Progenitor cell of endocrine pancreas (in vitro differentiated cells): ENCODE measurements at places on chromosomes 3 and 15. TPM values are rescaled to one million over a fixed set of nuclear protein-coding genes. Genes with fewer than 3 reads are reported as not detected.

- DNase-seq = no peak
- peaks cover 7% of the 10 kb centered on the region for H3K27me3 ChIP-seq
- H3K36me3 ChIP-seq = no peaks in the 10 kb centered on the region
- H3K4me1 ChIP-seq = no peaks in the 10 kb centered on the region
Observed at GRCh38 chr3:50653937-50654595, 20.7 kb upstream of the DOCK3 start.

DNA sequence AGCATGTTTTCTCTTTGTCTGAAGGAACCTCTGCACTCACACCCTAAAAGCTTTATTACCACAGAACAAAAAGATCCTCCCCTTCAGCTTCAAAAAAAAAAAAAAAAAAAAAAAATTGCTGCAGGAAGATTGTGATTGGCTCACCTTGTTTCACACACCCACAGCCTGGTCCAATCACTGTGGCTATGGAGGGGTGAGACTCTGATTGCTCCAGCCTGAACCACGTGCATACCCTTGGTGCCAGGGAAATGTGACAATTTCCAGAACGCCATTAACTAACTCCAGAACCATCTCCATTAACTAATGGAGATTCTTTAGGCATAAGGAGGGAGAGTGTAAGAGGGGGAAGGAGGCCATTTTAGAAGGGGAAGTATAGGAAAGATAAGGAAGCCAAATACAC, 106.5 kb upstream of the CRBN start:
- no peak for DNase-seq
- no peak overlapping the region for H3K4me3 ChIP-seq
- no peaks in the 10 kb centered on the region for H3K27me3 ChIP-seq
- H3K36me3 ChIP-seq = no peaks in the 10 kb centered on the region

DNA sequence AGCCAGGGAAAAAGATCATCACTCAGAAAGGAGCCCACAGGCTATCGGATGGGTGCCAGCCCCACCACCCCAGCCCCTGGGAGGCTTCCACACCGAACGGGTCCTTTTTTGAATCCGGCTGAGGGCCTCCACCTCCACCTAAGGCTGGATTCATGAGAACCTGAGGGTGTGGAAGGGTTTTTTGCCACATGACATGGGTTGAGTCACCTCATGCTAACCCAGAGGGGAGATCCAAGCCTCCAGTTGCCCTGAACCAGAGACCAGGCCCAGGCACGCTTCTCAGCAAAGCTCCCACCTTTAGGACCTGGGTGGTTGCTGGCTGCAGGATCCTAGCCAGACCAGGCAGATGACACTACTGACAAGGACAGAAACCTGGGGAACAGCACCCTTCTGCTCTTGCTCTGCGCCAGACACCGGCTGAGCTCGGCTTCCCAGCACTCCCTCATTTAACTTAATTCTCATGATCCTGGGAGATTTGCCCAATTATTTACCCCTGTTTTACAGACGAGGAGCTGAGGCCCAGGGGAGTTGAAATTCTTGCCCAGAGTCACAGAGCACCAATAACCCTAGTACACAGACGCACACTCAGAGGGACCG, 25.6 kb downstream of the DUSP7 start:
- H3K36me3 ChIP-seq = no peaks in the 10 kb centered on the region
- no peak overlapping the region for H3K27ac ChIP-seq
- no peak overlapping the region for H3K4me3 ChIP-seq
- H3K4me1 ChIP-seq = peaks cover 2% of the 10 kb centered on the region

DNA sequence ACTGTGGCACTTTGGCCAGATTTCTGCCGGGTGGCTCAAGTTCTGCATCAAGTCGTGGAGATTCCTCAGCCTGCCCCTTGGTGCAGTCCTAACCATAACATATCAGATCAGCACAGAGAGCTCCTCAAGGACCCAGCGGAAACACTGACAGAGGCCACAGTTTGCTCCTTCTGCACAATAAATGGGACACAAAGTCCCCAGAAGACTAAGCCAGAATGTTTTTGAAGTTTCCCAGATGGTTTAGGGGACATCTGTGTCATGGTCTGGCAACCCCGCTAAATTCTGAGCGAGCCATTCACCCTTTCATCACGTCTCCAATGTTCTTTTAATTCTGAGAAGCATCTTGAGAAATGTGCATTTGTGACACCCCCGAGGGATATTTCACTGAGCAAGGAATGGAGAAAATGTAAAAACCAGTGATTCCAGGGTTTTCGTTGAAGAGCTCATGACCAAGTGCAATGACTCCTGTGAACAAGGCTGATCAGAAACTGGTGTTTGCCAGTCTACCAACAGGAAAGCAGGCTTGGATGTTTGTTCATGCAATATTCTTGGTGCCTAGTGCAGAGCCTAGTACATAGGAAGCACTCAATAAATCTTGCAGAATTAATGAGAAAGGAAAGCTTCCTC, 64.8 kb upstream of the LMCD1 start:
- H3K27me3 ChIP-seq = peaks cover 4% of the 10 kb centered on the region
- no peak overlapping the region for H3K4me3 ChIP-seq
- H3K36me3 ChIP-seq = peaks cover 6% of the 10 kb centered on the region
- no peak overlapping the region for H3K27ac ChIP-seq
- DNase-seq = no peak
- H3K4me1 ChIP-seq = peaks cover 3% of the 10 kb centered on the region

DNA sequence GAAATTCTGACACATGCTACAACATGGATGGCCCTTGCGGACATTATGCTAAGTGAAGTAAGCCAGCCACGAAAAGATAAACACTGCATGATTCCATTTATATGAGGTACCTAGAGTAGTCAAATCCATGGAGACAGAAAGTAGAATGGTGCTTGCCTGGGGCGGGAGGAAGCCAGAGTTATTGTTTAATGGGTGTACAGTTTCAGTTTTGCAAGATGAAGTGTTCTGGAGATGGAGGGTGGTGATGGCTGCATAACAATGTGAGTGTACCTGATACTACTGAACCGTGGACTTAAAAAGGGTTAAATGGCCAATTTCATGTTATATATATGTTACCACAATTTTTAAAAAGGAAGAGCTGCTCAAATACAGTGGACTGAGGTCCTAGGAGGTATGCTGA, 66.9 kb downstream of the SEMA5B start:
- no peaks in the 10 kb centered on the region for H3K4me1 ChIP-seq
- peaks cover 54% of the 10 kb centered on the region for H3K27me3 ChIP-seq
- no peak overlapping the region for H3K27ac ChIP-seq
- no peaks in the 10 kb centered on the region for H3K36me3 ChIP-seq

GRCh38 chr3:193655831-193656433, 62.9 kb downstream of the OPA1 start:
- H3K27me3 ChIP-seq = no peaks in the 10 kb centered on the region
- no peak overlapping the region for H3K4me3 ChIP-seq
- peaks cover 7% of the 10 kb centered on the region for H3K36me3 ChIP-seq
- H3K27ac ChIP-seq = peak overlapping the region; percentile 14

DNA sequence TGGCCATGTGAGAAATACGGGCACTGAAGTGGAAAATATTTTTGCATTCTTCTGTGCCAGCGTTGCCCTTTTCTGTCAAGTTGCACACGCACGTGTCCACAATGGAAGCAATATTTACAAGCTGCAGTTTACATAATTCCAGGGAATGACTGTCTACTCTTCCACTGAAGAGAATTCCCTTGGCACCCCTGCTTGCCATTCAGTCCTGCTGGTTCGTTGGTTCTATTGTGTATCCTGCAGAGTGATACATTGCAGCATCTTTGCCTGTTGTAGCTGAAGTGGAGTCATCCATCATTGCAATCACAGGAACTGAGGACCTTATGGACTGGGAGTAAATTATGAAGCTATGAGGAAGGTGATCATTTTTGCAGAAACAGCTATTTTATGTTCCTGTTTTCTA, 759.4 kb downstream of the ROBO2 start:
- H3K4me3 ChIP-seq = no peak overlapping the region
- no peaks in the 10 kb centered on the region for H3K27me3 ChIP-seq
- no peaks in the 10 kb centered on the region for H3K36me3 ChIP-seq
- H3K27ac ChIP-seq = no peak overlapping the region

DNA sequence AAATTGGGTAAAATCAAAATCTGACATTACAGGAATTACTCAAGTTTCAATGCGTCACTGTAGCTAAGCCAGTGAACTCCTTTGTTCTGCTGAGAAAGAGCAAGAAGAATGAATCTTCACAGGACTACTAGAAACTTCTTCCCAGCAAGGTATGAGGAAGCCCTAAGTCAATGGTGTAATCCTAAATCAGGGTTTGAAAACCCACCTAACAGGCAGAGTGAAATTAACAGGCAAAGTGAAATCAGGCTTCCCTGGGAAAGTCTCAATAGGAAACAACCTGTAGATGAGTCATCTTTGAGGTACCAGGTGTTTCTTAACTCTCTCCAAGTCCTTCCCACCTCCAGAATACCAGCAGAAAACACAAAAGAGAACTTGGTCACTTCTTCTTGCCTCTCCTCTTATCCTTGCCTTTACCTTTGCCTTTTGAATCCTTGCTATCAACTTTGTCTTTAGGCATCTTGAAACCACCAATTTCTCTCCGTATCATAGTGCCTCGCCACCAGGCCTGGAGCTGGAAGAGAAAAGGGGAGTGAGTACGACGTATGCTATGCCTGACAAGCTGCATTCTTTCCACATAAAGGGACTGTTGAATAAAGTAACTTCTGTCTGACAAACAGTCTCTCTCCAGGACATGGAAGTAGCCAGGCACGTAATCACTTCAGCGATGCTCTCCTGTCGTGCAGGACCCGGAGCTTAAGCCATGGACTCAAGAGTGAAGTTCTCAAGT, 60.6 kb upstream of the RPL35A start:
- no peak for DNase-seq
- H3K27ac ChIP-seq = peak overlapping the region; percentile 0
- H3K4me3 ChIP-seq = no peak overlapping the region
- H3K27me3 ChIP-seq = no peaks in the 10 kb centered on the region
- peaks cover 7% of the 10 kb centered on the region for H3K36me3 ChIP-seq
- no peaks in the 10 kb centered on the region for H3K4me1 ChIP-seq

The CPNE9 gene
- total RNA-seq = 0.47 and 0.69 TPM in 2 replicates

The GASK1A gene
- total RNA-seq = 1.9 and 2.3 TPM in 2 replicates

The ZDHHC23 gene
- total RNA-seq = 15.4 and 16.5 TPM in 2 replicates

The MAP1A gene
- 4.7 and 5.2 TPM in 2 replicates for total RNA-seq

The FBXO40 gene
- not detected in 2 replicates for total RNA-seq
